ENCODE measurements at places on chromosomes 5 and 9.

GRCh38 chr5:76546497-76547102 is 76.6 kb downstream of the F2RL2 start:
- DNase-seq, result no peak

DNA sequence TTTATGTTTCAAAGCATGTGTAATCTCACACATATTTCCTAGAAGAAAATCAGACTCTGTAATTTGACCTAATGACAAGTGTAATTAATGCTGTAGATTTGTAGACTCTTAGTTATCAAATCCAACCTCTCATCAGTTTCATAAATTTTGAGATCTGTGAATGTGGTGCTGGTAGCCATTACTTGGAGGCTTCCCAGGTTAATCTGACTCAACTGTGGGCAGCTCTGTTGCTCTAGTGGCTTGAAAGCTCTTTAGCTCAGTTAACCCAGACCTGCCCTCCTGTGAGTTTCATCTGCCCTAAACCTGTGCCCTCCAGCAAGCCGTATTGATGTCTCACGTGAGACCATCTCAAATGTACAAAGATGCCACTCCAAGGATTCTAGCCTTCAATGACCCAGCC is 323.4 kb downstream of the FBXL7 start:
- DNase-seq, result no peak

GRCh38 chr5:146291421-146292074 is 47.1 kb upstream of the POU4F3 start:
- no peak for DNase-seq

- DNase-seq, result no peak
Measured at GRCh38 chr9:123947326-123947725, 17.4 kb upstream of the DENND1A start.

GRCh38 chr5:102711525-102712385 is 43.4 kb upstream of the PAM start:
- DNase-seq, result no peak

DNA sequence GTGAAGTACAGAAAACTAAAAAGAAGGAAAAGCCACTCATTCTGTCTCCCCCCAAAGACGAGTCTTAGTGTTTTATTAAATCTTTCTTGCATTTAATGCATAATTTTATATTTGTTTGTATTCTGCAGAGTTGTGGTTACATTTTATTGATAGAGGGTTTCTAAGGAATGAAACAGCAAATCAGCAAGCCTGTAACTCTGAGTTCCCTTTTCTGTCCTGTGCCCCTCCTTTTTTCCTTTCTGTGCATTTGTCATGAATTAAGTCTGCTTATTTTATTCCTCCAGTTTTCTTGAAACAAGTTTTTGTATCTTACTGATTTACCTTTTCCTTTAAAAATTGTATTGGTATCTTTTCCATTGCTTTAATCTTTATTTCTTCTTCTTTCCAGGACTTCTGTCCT is 132.8 kb downstream of the MUSK start:
- no peak for DNase-seq

- no peak for DNase-seq
Measured at GRCh38 chr5:150297934-150298595, 4.6 kb downstream of the ARSI start.

- no peak for DNase-seq
Measured at GRCh38 chr5:35908228-35908627, 30.2 kb downstream of the CAPSL start.

- no peak for DNase-seq
Measured at GRCh38 chr9:764105-764524, 77.4 kb upstream of the DMRT1 start.

- DNase-seq, result no peak
Measured at GRCh38 chr9:114216081-114216480, 60.7 kb downstream of the COL27A1 start.

GRCh38 chr5:38776149-38776896 is 69.5 kb upstream of the OSMR start:
- DNase-seq, result no peak

DNA sequence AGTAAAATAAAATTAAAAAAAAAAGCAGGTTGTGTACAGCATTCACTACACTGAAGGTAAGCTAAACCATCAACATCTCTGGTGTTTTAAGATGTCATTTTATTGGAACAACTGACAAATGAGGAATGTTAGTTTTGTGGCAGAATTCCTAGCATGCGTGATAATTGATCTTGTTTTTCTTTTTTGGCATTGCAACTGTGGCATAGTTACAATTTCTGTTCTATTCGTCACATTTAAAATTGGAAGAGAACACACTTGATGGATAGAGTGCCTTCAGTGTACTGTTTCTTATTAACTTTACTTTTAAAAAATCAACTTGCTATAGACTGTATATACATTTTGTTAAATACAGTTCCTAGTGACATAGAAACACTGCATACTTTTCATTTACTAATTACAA is 43.6 kb upstream of the TNFSF15 start:
- DNase-seq, result no peak

DNA sequence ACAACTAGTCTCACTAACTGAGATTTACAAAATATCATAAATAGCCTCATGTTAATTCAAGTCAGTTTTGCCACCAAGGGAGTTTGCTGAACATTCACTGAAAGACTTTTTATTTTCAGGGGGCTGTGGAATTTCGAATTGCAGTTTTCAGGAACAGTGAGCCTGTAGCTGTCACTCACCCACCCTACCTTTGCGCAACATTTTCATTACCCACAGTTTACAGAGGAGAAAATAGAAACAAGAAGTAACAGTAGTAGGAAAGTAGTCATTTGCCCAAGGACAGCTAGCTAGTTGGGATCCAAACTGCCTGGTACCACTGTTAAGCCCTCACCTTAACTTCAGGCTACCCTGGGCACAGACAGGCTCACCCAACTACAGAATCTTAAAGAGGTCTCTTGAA is 154.1 kb downstream of the ADAMTS12 start:
- no peak for DNase-seq

GRCh38 chr5:18720002-18720401 is 1085.7 kb downstream of the TAF11L14 start:
- DNase-seq, result no peak

DNA sequence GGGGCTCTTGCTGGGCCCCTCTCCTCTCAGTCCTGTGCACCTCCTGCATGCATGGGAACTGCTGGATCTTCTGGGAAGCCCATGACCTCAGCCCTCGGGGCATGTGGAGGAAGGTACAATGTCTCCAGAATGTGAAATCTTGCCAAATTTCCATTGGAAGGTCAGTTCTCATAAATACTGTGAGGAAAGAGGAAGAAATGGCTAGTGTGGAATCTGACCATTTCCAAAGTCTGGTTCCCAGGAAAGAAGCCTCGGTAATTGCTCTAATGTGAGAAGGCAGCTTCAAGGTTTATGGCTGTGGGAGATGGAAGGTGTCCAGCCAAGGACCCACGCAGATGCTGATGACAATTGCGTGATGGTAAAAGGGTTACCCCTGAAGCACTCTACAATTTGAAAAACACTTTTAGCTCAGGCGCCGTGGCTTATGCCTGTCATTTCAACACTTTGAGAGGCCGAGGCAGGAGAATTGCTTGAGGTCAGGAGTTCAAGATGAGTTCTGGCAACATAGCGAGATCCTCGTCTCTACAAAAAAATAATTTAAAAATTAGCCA is 8.1 kb upstream of the IL17B start:
- no peak for DNase-seq

- no peak for DNase-seq
Measured at GRCh38 chr5:150609843-150610584, 30.4 kb upstream of the SYNPO start.

DNA sequence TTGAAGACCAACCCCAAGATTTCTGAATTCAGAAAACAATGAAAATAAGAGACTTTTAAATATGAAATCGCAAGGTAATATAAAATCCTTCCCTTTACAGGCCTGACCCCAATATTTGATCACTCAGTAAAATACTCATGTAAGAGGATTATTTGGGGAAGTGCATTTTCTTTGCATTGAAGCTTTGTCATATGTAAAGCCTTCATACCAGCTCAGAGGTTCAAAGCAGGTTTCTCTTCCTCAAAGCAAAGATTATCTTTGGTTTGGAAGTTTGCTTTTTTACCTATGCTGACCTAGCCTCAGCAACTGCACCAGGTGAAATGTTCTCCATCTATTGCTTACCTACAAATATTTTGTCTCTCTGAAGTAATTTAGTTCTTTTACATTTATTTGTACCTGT is 106.5 kb upstream of the PARP8 start:
- DNase-seq, result no peak

- DNase-seq, result no peak
Measured at GRCh38 chr5:138506370-138507306, 36.4 kb downstream of the ETF1 start.

- no peak for DNase-seq
Measured at GRCh38 chr5:59792983-59793585, 100.4 kb downstream of the PDE4D start.

DNA sequence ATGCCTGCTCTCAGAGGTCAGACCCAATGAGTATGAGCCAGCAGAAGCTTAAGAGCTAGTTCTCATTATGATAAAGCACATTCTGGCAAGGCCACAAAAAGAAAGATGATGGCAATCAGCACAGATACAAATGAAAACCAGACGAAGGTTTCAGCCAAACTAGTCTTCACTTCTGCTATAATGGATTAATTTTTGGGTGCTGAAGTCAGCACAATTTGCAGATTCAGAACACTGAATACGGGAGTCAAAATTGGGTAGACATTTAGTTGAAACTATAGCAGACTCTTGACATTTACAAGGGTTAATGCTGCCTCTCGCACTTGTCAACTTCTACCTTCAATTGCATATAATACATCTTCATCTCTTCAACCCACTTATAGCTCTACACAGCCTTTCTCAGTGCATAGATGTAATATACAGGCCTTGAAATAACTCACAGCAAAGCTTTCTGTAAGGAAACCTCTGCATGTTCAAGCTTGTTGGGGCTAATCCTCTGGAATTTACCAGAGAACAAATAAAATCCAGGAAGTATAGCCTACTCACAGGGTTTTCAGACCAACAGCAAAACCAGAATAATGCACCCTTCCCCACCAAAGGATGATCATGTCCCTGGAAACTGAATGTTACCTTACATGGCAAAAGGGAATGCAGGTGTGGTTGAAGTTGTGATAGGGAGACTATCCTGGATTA is 77.1 kb downstream of the BAAT start:
- DNase-seq, result no peak
